Lung (tissue), 17 donors: ENCODE measurements at places on chromosomes 12 and 14. TPM values are rescaled to one million over a fixed set of nuclear protein-coding genes. Genes with fewer than 3 reads are reported as not detected.

- no peaks in the 10 kb centered on the region for H3K27me3 ChIP-seq
- H3K27ac ChIP-seq, result no peak overlapping the region
- no peak overlapping the region for H3K4me3 ChIP-seq
- no peaks in the 10 kb centered on the region for H3K4me1 ChIP-seq
Measured at GRCh38 chr14:55599250-55599879, 19.4 kb downstream of the KTN1 start.

GRCh38 chr12:123283461-123283860 lies 11.8 kb upstream of the CDK2AP1 start:
- H3K4me1 ChIP-seq, result no peaks in the 10 kb centered on the region
- H3K27ac ChIP-seq, result no peak overlapping the region
- no peaks in the 10 kb centered on the region for H3K27me3 ChIP-seq
- DNase-seq, result no peak
- no peak overlapping the region for H3K4me3 ChIP-seq

- no peaks in the 10 kb centered on the region for H3K27me3 ChIP-seq
- no peaks in the 10 kb centered on the region for H3K4me1 ChIP-seq
- peak; percentile 25 for DNase-seq
Measured at GRCh38 chr12:106766393-106766826, 8.1 kb upstream of the RIC8B start.

- H3K36me3 ChIP-seq, result no peaks in the 10 kb centered on the region
- peaks cover 9% of the 10 kb centered on the region for H3K27me3 ChIP-seq
- DNase-seq, result no peak
Measured at GRCh38 chr12:113136128-113136989, 798 bp upstream of the RASAL1 start.

DNA sequence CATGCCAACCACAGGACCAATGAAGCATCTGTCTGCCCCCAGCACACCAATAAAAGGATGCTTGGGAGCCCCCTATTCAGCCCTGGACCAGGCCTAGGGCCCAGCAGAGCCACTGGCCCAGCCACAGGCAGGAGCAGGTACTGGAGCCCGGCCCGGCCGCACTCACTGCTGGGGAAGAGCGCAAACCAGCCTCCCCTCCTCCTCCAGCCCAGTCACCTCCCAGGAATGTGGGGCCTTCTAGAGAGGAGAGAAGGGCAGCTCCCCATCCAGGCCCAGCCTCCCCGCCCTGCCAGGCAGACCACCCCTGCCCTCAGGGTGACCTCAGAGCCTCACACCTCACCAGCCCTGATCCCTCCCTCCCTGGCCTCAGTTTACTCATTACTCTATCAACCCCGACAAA lies 56.2 kb downstream of the CCNK start:
- no peak overlapping the region for H3K27ac ChIP-seq
- H3K4me1 ChIP-seq, result peaks cover 5% of the 10 kb centered on the region
- H3K27me3 ChIP-seq, result no peaks in the 10 kb centered on the region
- no peak overlapping the region for H3K4me3 ChIP-seq
- no peak for DNase-seq
- no peaks in the 10 kb centered on the region for H3K36me3 ChIP-seq

DNA sequence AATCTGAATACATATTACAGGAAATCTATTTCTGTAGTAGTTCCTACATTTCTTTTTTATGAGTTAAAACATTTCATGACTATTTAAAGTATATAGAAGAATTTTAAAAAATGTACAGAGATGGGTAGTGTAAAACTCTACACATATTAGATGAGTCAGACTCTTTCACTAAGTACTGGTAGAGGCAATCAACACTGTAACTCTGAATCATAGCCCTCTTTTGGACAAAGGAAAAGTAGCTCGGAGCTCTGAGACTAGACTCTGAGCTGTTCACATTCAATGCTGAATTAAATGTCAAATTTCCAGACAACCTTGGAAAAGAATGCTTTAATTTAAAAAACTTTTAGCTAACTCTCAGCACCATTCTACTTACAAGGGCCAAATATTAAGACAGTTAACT lies 3.4 kb downstream of the PTCSC3 start:
- no peaks in the 10 kb centered on the region for H3K36me3 ChIP-seq
- no peaks in the 10 kb centered on the region for H3K4me1 ChIP-seq
- H3K27me3 ChIP-seq, result no peaks in the 10 kb centered on the region
- DNase-seq, result no peak
- H3K4me3 ChIP-seq, result no peak overlapping the region

Gene SDR9C7
- total RNA-seq, result not detected
